ENCODE measurements at places on chromosomes 16 and 17. TPM values are rescaled to one million over a fixed set of nuclear protein-coding genes. Genes with fewer than 3 reads are reported as not detected.

Gene NPIPA2
- total RNA-seq, result 0.40 TPM

Gene CRHR1
- total RNA-seq, result not detected

Gene KIF18B
- total RNA-seq, result 12.0 TPM

Gene FSCN2
- 0.43 TPM for total RNA-seq

Gene GLTPD2
- total RNA-seq, result not detected

Gene IL17C
- total RNA-seq, result not detected

Gene TAF15
- total RNA-seq, result 96.1 TPM

Gene ATP2C2
- not detected for total RNA-seq

Measured in thoracic aorta endothelial cell (primary cell).